ENCODE measurements at places on chromosomes 1 and 21. TPM values are rescaled to one million over a fixed set of nuclear protein-coding genes. Genes with fewer than 3 reads are reported as not detected.

DNA sequence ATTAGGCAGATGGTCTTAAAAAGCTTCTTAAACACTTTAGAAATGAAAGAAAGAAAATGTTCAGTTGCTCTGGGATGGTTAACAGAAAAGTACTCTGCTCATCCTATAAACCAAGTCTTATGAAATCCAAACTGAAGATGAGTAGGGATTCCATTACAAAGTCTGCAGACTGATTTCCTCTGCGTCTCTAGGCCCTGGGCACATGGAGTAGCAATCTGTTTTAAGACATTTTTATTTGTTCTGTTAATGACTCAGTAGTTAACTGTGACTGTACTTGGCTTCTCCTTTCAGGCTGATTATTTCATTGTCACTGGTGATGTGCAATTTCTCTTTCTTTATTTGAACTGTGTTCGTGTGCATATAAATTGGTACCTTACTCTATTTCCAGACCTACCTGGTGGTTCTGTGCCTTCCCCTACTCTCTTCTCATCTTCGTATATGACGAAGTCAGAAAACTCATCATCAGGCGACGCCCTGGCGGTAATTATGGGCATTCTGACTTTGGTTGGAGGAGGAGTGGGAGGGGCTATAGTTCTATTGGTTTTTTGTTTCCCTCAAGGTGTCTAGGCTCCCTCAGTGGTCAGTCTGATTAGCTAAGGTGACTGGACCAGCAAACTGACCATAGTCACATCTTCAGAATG lies 30.6 kb downstream of the ATP1A1 start:
- no peak overlapping the region for H3K4me3 ChIP-seq
- peaks cover 22% of the 10 kb centered on the region for H3K4me1 ChIP-seq
- no peaks in the 10 kb centered on the region for H3K27me3 ChIP-seq

DNA sequence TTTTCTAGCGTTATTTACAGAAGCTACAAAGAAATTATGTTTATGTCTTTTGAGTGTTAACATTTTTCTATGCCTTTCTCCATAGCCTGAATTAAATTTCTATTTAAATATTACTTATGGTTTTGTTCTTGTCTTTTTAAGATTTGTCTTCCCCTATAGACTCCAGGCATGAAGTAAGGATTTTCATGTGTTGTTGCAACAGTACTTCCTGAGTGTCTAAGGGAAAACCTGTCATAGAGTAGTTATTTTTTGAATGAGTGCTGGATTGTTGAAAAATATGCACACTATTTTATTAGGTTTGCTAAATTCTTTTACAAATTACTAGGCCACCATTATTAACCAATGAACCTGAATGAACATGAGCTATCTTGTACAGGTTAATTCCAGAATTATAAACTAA lies 27.1 kb downstream of the SAMSN1 start:
- no peak overlapping the region for H3K27ac ChIP-seq
- no peak overlapping the region for H3K4me3 ChIP-seq
- no peaks in the 10 kb centered on the region for H3K27me3 ChIP-seq
- peaks cover 57% of the 10 kb centered on the region for H3K4me1 ChIP-seq
- no peak for DNase-seq
- peaks cover 73% of the 10 kb centered on the region for H3K36me3 ChIP-seq

The CYP4X1 gene
- not detected for total RNA-seq

- no peak overlapping the region for H3K27ac ChIP-seq
- no peaks in the 10 kb centered on the region for H3K36me3 ChIP-seq
- H3K27me3 ChIP-seq = peaks cover 9% of the 10 kb centered on the region
- no peak for DNase-seq
Observed at GRCh38 chr1:210746024-210746731, 387.8 kb downstream of the KCNH1 start.

- peaks cover 6% of the 10 kb centered on the region for H3K4me1 ChIP-seq
- H3K27me3 ChIP-seq = peaks cover 4% of the 10 kb centered on the region
- no peak for DNase-seq
Observed at GRCh38 chr1:28296401-28297261, 32.2 kb upstream of the MED18 start.

The ACKR1 gene
- not detected for total RNA-seq

DNA sequence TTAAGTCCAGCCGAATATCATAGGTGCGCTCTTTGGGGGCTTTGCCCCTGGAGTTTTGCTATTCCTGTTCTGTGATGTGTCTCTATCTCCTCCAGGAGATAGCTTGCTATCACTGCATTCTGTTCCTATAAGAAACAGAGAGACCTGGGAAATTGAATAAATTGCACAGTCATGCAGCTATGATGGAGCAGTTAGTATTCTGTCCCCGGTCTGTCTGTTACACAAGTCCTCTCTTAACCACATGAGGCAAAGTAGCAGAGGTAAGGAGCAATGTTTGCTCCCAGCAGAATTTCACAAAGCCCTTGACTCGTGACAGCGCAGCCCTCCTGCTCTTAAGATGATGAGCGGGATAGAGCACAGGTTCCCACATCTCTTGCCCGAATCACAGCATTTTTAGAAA lies 63.9 kb upstream of the GRHL3 start:
- H3K36me3 ChIP-seq = no peaks in the 10 kb centered on the region
- peaks cover 3% of the 10 kb centered on the region for H3K4me1 ChIP-seq
- H3K27me3 ChIP-seq = peaks cover 4% of the 10 kb centered on the region
- no peak for DNase-seq
- no peak overlapping the region for H3K27ac ChIP-seq
- no peak overlapping the region for H3K4me3 ChIP-seq

The PPM1J gene
- total RNA-seq = 0.80 TPM

The PLPP3 gene
- total RNA-seq = not detected

GRCh38 chr21:43968410-43969114 lies 43.5 kb upstream of the TRAPPC10 start:
- H3K36me3 ChIP-seq = peaks cover 6% of the 10 kb centered on the region
- H3K4me3 ChIP-seq = no peak overlapping the region
- DNase-seq = no peak

The PRAMEF15 gene
- not detected for total RNA-seq

DNA sequence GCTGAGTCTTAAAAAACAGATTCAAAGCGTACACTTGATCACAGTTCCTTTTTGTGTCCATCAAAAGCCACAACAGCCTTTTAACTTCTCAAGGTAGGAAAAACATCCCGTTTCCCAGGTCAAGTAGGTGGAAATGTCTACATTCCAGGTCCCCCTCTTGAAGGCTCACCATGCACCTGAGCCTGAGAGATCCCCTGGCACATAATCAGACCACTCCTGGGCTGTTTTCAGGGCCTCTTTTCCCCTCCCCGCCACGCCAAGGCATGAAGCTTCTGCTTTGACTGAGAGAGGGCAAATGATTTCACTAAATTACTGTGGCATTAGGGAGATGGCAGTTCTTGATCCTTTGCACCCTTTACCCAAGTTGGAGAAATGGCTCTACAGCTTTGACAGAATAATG lies 21.7 kb downstream of the CNN3 start:
- H3K27me3 ChIP-seq = no peaks in the 10 kb centered on the region
- DNase-seq = no peak
- H3K4me3 ChIP-seq = no peak overlapping the region
- peaks cover 3% of the 10 kb centered on the region for H3K36me3 ChIP-seq
- H3K27ac ChIP-seq = no peak overlapping the region
- no peaks in the 10 kb centered on the region for H3K4me1 ChIP-seq

The SEMA4A gene
- total RNA-seq = 13.2 TPM

DNA sequence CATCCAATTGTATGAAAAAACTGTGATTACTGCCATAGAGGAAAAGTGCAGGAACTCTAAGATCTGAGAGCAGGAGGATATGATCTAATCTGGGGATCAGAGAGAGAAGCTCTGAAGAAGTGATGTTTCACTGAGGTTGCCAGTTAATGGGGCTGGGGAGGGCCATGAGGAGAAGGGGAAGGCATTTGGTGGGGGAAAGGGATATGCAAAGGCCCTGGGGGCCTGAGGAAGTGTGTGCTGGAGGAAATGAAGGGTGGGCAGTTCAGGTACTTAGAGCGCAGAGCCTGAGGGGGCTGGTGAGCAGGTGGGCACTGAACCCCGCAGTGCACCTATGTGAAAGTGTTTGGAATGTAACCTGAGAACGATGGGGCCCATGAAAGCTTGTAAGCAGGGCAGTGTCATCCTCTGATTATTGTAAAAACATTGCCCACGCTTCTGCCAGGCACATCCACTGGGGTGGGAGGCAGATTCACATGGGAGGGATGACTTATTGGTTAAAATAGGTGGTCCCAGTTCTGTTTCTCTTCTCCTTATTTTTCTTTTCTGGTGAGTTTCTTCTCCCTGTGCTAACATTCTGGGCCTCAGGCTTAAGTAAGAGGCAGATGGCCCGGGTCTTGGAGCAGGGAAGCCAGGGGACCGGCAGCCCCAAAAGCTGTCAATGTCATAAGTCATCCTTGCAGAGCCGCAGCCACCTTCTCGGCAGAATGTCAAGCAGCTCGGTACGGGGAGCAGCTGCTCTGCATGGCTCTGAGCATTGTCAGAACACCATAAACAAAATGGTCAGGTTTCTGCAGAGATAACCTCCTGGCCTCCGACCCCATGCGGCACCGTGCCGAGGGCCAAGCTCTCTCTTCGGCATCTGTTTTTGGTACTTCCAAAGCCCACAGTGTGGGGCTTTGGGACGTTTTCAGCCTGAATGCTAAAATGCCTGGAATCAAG lies 492.0 kb upstream of the VAMP3 start:
- no peak overlapping the region for H3K27ac ChIP-seq
- no peaks in the 10 kb centered on the region for H3K36me3 ChIP-seq
- H3K4me1 ChIP-seq = no peaks in the 10 kb centered on the region
- no peak for DNase-seq
- no peak overlapping the region for H3K4me3 ChIP-seq

The TRNP1 gene
- 0.40 TPM for total RNA-seq

- H3K27ac ChIP-seq = no peak overlapping the region
- peaks cover 2% of the 10 kb centered on the region for H3K36me3 ChIP-seq
- DNase-seq = no peak
- no peaks in the 10 kb centered on the region for H3K4me1 ChIP-seq
- no peak overlapping the region for H3K4me3 ChIP-seq
- no peaks in the 10 kb centered on the region for H3K27me3 ChIP-seq
Observed at GRCh38 chr21:15301736-15302135, 236.9 kb upstream of the NRIP1 start.

The KRTAP21-2 gene
- total RNA-seq = not detected

DNA sequence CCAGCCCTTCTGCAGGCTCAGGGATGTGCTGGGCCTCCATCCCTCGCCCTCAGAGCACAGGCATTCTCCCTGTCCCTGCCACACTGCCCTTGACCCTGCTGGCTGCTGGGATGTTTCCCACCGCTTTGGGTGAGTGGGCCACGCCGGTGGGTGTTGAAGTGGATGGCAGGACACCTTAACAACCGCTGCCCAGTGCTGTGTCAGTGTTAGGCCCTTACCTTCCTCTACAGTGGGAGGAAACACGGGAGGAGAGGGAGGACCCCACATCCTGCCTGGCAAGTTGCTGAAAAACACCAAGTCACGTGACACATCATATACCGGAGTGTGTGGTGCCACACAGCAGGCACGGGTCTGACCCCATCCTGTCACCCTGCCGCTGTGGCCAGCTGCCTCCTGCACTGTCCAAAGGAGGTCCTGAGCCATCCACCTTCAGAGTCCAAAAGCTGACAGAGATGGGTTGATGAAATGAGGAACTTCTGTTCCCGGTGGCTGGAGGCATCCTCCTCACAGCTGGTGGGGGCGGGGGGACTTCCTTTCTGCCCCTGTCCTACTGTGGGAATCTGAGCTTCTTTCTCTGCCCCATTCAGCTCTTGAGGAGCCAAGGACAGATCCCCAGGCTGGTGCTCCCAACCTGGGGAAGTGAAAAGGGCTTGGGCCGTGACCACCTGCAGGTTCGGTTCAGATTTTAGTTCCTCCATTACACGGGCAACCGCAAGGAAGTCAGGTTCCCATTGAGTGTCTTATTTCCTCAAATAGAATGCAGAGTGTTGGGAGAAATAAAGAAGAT lies 3.2 kb upstream of the THEMIS2 start:
- peak; percentile 50 for DNase-seq
- H3K4me3 ChIP-seq = peak overlapping the region; percentile 66
- no peaks in the 10 kb centered on the region for H3K27me3 ChIP-seq
- peaks cover 31% of the 10 kb centered on the region for H3K4me1 ChIP-seq

GRCh38 chr1:211705467-211706091 lies 30.2 kb upstream of the NEK2 start:
- no peak for DNase-seq
- H3K4me1 ChIP-seq = no peaks in the 10 kb centered on the region
- H3K27me3 ChIP-seq = no peaks in the 10 kb centered on the region
- H3K27ac ChIP-seq = no peak overlapping the region
- H3K4me3 ChIP-seq = no peak overlapping the region

All from activated naive CD8-positive, alpha-beta T cell treated with anti-CD3 and anti-CD28 coated beads for 36 hours (primary cell).